ENCODE measurements at places on chromosomes 5 and 9.

- DNase-seq = no peak
These were observed 76.0 kb upstream of the LRRC70 start for GRCh38 chr5:62502456-62503101.

DNA sequence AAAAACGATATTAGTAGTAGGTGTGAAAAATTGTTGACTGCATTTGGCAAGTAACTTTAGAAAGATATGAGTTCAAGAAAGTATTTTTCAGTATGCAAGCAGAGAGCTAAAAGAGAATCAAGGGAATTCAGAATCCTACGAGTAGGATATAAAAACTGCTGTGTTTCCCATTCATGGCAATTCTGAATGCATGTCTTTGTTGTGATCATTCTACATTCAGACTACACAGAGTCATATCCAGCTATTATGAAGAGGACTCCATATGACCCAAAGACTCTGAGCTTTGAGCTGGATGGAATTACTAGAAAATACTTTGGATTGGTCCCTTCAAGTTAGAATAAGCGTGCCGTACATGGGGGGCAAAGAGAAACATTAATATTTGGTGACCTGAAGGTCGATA, 12.0 kb downstream of the IFNE start:
- DNase-seq = no peak

DNA sequence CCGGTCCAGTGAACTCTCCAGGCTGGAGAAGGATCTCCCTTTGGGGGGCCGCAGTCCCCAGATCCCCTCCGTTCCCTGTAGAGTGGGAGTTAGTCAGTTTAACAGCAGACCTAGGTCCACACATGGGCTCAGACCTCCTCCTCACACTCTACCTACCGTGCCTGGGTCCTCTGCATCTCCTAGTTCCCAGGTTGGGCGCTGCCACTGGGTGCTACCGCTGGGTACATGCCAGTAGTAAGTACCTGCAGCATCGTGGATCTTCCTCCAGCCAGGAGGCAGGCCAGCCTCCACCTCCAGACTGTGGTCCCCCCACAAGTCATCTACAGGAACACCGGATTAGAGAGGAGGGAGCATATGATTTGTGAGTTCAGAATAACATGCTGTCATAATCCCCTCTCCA, 802 bp downstream of the APBB3 start:
- peak; percentile 45 for DNase-seq

DNA sequence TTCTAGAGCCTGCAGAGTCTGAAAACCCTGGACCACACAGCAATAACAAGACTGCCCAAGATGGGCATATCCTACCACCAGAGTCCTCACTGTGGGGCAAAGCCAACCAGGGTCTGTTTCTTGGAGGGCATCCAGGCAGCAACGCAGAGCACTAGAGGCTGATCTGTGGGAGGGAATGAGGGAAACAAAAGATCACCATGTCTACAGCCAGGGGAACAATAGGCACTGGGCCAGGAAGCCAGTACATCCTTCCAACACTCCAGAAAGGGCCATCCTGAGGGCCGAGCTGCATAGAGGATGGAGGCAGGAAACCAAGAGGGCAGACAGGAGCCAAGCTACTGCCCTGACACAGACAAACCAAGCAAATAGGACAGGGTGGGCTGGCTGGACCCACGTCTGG, 416.1 kb upstream of the IRX4 start:
- DNase-seq = no peak

- no peak for DNase-seq
These were observed 28.6 kb upstream of the CEP78 start for GRCh38 chr9:78207319-78207718.

- DNase-seq = no peak
These were observed 35.7 kb upstream of the GHR start for GRCh38 chr5:42387563-42387962.

DNA sequence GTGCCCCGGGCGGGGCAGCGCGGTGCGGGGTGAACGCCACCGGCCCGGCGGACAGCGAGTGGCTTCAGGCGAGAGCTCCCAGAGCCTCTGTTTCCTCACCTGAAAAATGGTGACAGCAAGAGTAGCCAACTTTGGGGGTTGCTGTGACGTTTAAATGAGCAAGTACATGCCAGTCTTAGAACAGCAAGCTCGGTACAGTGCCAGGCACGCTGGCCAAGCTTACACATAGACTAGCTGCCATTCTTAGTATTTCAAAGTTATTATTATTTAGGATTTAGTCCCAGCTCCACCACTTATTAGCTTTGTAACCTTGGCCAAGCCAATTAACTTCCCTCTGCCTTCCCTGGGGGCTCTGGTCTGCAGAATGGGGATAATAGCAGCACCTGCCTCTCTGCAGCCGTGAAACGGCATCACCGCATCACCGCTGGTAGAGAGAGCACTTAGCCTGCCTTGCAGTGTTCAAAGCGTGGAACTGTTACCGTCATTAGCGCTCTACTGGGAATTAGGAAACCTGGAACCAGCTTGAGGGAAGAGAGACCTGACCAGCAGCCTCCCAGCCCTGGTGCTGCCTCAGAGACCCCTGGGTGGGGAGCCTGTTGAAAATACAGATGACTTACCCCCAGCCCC, at the start of gene C9orf50:
TSS of gene C9orf50 (minus strand) at position 433 of the 627 bp plus-strand sequence. CDS start 527 bp downstream, outside the sequence.
- DNase-seq = no peak

GRCh38 chr9:112288029-112288428, 45.4 kb downstream of the PTBP3 start:
- no peak for DNase-seq

DNA sequence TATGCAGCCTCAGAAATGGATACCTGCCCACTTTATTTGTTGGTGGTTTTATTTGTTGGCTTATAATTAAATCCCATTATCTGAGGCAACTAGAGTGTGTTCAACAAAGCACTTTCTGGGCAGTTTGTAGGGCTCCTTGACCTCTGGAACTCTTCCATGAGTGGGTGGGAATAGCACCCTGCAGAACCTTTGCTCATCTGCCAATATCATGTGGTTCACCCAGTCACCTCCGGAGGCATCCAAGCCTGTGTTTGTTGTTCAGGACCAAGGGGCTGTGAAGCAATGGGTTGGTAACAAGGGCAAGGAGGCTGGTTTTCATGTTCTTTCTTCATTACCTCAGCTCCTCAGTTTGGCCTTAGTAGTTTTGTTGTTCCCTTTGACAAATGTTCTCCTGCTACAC, 314.0 kb downstream of the NDUFS4 start:
- DNase-seq = no peak

DNA sequence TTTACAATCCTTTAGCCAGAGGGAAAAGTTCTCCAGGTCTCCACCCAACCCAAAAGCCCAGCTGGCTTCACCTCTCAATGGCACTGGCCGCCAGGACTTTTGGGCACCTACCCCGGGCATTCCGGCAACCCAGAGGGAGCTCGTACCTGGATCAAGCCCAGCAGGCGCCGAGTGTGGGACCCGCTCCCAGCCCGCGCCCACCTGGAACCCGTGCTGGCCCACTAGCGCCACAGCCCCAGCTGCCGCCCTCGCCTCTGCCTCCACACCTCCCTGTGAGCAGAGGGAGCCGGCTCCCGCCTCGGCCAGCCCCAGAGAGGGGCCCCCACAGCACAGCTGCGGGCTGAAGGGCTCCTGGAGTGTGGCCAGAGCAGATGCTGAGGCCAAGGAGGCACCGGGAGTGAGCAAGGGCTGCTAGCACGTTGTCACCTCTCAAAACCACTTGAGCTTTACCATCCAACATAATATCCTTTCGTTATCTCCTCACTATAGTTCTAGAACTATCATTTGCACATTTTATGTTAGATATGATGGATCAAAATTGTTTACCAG, 69.7 kb downstream of the GCNT1 start:
- no peak for DNase-seq

Measured in activated CD8-positive, alpha-beta memory T cell treated with anti-CD3 and anti-CD28 coated beads, Interleukin-2, amount 10 ng/mL, durations not matched to agents 7 days and 5 days (primary cell).